ENCODE measurements at places on chromosomes 1 and 21.
A peak's percentile ranks its signal among the peaks of the same experiment; 100 is the strongest.

- no peak for DNase-seq
Observed at GRCh38 chr1:58762806-58763205, 21.0 kb downstream of the JUN start.

DNA sequence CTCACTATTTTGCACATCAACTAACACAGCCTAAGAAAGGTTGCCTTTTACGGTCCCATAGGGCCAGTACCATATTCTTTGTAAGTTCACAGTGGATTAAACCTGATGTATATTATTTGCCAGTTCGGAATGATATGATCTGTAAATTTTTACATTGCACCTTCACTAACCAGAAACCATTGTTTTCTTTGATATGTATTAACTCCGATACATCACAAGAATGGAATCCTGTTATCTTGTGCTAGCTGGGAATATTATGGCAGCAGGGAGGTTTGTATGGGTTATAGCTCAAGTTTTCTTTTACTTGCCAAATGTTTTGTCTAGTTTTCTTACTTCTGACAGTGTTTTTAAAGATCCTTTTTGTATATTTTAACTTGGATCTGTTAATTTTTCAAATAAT lies 51.4 kb upstream of the S1PR1 start:
- no peak for DNase-seq

- no peak for DNase-seq
Observed at GRCh38 chr1:204382714-204383083, 23.0 kb upstream of the PLEKHA6 start.

- no peak for DNase-seq
Observed at GRCh38 chr1:200036619-200037270, 9.2 kb downstream of the NR5A2 start.

- no peak for DNase-seq
Observed at GRCh38 chr21:32386195-32386870, 6.5 kb downstream of the URB1 start.

- DNase-seq = no peak
Observed at GRCh38 chr1:226073184-226073950, 10.9 kb downstream of the H3-3A start.

GRCh38 chr1:184686540-184686939 lies 68.1 kb downstream of the EDEM3 start:
- DNase-seq = no peak

DNA sequence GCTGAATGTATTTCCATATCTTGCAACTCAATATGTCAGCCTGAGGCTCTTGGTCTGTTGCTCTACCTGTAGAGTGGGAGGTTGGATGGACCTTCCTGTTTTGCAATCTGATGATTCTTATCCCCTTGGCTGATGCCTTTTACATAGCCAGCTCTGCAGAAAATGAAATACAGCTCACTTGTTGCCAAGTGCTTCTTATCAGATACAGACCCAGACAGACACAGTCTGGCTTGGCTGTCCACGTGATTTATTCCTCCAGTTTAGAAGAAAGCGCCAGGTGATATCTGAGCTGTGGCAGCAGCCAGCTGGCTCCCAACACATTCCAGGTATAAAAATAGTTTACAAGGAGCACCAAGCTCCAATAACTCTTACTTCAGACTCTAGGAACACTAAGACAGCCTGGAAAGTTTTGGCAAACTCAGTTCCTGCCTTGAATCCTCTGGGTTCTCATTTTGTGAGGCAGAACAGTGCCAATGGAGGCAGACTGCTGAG lies 479.2 kb upstream of the USP24 start:
- DNase-seq = no peak

- no peak for DNase-seq
Observed at GRCh38 chr1:165831146-165831545, 3.7 kb downstream of the UCK2 start.

- DNase-seq = no peak
Observed at GRCh38 chr1:7703321-7704213, 67.5 kb upstream of the VAMP3 start.

DNA sequence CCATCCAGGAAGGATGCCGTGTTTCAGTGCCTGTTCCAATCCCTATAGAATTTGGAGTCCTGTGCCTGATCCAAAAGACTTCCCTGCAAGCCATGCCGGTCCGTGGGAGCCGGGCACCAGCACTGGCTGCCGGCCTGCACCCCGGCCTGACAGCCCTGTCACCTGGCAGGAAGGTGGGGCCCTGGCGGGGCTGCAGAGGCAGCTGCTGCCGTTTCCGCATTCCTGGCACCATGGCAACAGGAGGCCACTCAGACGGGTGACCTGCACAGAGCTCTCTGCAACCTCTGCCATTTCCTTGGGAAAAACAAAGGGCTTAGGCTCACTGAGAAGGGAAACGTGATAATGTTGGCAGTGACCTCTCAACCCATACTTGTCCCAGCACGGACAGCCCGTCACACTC lies 63.2 kb upstream of the TMEM51 start:
- peak; percentile 16 for DNase-seq

GRCh38 chr1:185825556-185825955 lies 91.4 kb downstream of the HMCN1 start:
- DNase-seq = no peak

DNA sequence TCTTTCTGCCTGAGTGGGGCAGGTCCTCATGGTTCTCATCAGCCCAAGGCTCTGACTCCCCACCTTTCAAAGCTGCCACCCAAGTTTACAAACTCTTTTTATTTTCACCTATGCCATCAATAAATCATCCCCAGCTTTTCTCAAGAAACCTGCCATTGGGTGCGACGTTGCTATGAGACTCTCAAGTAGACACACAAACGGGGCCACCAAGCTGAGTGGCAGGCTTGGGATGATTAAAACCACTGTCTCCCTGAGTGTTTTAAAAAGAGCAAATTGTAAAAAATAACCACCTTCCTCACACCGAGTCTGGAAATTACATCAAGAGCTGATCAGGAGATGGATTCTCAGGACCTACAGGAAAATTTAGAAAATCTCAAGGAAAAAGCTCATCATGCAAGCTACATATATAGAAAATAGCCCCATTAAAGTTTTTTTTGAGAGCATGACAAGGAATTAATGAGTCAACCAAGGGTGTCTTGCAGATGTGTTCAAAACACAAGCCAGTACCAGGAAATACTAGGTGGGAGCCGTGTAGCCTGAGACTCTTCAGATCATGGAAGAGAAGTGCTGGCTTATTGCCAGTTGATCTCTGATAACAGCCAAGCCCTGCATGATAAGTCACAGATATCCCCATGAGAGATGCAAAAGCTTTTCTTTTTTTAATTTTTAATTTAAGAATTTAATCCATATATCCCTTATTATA lies 158.4 kb upstream of the BACE2 start:
- DNase-seq = no peak

DNA sequence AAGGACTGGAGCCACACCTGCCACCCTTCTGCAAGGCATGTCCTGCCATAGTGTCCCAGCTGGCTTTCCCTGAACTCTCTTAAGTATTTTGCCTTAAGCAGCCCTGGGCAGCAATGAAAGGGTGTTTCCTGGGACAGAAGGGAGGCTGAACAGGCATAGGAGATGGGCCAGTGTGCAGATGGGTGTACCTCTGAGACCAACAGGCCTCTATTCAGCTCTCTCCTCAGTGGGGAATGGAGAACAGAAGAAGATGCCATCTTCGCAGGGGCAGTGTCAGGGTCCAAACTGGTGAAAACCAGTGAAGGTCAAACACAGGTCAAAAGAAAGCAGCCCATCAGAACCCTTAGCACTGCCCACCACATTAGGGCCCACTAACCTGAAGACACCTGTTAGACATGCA lies 53.2 kb downstream of the FAM78B start:
- no peak for DNase-seq

DNA sequence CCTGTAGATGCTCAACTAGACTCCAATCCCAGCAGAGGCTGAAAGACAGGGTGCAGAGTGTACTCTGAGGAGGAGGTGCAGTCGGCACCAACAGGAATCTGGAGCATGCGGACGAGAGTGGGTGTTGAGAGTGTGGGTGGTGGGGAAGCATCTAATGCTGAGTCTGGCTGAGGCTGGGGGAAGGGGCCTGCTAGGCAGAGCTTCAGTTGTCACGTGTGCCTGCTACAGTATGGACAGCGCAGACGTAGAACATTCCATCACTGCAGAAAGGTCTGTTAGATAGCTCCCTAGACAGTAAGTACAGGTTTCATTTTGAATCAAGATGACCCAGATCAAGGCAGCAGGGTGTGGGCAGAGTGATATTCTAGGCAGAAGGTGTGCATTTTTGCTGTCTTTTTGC lies 23.1 kb downstream of the SNAP47 start:
- no peak for DNase-seq

GRCh38 chr21:45482899-45483821 lies 59.1 kb downstream of the SLC19A1 start:
- DNase-seq = peak; percentile 47

GRCh38 chr1:3370856-3371703 lies 83.4 kb upstream of the ARHGEF16 start:
- DNase-seq = no peak

- no peak for DNase-seq
Observed at GRCh38 chr21:46393451-46393940, 65.2 kb upstream of the DIP2A start.

DNA sequence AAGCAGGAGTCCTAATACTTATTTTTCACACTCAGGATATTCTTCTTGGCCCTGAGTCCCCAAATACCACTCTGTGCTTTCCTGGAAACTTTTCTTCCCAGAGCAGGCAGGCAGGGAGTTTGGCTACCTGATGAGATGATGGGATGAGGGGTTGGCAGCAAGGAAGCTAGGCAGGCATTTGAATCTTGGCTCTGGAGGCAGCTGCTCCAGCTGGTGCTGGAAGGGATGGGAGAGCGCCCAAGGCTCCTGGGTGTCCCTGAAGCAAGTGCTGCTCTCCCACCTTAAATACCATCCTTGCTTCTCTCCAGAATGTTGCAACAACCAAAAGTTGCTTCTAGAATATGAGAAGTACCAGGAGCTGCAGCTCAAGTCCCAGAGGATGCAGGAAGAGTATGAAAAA lies 48.0 kb upstream of the TMEM125 start:
- no peak for DNase-seq

DNA sequence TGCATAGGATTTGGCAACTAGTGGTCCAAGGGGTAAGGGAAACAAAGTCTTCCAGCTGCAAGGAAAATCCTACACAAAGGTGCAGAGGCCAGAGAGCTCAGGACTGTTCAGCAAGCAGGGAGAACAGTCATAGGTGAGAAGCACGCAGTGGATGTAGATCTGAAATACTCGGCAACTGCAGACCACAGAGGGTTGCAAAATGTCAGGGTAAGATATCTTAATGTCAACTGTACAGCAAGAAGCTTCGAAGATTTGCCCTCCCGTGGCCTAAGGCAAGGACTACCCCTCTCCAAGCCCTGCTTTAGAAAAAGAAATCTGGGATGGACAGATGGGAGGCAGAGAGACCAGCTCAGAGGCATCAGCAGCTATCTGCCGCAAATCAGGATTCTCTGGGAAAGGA lies 153.4 kb upstream of the IRF2BP2 start:
- no peak for DNase-seq

DNA sequence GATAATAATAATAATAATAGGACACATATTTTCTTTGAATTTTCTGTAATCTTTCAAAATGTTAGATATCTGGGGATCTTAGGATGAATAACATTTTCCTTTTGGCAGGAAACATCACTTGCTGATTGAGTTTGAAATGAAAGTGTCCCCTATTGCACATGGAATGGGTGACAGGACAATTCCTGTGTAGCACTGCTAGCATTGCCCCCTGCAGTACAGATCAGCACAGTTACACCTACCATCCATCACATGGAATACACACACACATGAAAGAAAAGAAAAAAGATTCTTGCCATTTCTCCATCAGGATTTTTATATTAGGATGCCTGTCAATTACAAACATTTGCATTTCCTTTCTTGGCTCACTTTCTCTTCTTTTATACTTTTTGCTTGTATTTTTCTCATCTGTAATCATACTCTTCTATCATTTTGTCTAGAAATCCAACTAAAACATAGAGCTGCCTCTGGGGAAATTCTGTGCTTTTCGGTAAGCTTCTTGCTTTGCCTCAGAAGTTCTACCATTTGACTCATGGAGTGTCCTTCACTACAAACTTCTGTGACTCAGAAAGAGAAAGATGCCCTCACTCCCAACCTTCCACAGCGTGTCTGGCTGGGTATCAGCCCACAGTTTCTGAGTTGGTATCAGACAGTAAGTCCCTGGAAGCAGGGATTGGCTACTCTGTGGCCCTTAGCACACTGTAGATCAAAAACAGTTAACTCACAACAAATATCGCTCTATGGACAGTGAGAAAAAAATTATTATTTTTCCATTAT lies 641.2 kb downstream of the PTPRC start:
- DNase-seq = peak; percentile 14

DNA sequence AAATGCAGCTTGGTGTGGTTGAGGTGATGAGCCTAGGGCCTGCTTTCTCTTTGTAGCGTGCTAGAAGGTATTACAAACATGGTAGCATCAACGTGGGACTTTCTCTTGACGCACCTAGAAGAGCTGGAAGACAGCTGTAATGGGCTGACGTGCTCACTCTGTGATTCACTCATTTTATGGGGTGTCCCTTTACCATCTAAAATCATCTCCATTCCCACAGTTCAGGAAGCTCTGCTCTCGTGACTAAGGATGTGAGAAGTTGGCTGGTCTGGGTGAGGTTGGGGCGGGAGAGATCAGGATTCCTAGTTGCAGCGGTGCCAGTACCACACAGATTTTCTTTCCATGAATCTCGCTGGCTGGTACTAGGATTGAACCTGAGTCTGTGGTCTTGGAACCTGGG lies 4.2 kb downstream of the HTR6 start:
- no peak for DNase-seq

GRCh38 chr1:176096015-176096414 lies 111.1 kb downstream of the COP1 start:
- DNase-seq = no peak

GRCh38 chr21:31409831-31410487 lies 65.9 kb upstream of the TIAM1 start:
- no peak for DNase-seq

- peak; percentile 47 for DNase-seq
Observed at GRCh38 chr1:235052067-235053008, 76.3 kb downstream of the TOMM20 start.

DNA sequence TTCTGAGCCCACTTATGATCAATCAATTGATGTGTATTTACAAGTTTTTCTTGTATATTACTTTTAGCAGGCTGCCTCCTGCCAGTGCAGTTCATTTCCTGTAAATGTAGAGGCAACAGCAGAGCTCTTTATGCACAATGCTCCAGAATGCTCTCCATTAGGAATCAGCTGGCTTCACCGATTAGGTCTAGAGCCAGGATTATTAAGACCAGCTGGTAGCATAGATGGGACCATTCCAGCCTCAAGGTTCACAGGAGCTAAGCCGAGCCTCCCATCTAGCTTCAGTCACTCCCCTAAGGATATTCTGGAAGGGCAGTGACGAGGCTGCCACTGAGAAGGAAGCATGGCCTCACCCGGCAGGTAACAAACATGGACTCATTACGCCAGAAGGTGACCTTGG lies 36.8 kb downstream of the DHRS3 start:
- DNase-seq = no peak

DNA sequence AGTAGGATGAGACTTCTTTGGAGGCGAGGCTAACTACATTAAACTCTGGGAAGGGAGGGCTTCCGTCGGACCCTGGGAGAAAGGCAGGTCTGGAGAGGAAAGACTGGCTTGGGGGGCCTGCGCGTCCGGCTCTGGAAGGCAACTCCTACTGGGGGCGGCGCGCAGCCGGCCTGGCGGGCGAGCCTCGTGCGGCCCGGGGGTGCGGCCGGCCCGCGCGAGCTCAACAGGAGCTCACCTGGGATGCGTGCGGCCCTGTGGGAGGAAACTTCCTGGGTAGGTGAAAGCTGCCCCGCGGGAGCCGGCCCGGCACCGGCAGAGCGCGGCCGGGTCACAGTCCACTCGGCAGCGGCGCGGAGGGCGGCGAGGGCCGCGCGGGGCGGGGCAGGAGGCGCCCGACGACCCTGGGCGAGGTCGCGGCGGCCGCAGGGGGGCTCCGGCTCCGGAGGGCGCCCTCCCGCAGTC lies 449 bp downstream of the EPS15 start:
- DNase-seq = no peak

All from stimulated activated naive B cell treated with anti-CD40 and anti-IgM and Interleukin-4, amounts not matched to agents 10 μg/mL and 1 μg/mL and 100 μg/mL, for 72 hours (primary cell).